KBM-7 (cell line): ENCODE measurements at places on chromosomes 7 and 10.

GRCh38 chr10:119445311-119445934 lies 97.1 kb downstream of the RGS10 start:
- peak; percentile 75 for DNase-seq

DNA sequence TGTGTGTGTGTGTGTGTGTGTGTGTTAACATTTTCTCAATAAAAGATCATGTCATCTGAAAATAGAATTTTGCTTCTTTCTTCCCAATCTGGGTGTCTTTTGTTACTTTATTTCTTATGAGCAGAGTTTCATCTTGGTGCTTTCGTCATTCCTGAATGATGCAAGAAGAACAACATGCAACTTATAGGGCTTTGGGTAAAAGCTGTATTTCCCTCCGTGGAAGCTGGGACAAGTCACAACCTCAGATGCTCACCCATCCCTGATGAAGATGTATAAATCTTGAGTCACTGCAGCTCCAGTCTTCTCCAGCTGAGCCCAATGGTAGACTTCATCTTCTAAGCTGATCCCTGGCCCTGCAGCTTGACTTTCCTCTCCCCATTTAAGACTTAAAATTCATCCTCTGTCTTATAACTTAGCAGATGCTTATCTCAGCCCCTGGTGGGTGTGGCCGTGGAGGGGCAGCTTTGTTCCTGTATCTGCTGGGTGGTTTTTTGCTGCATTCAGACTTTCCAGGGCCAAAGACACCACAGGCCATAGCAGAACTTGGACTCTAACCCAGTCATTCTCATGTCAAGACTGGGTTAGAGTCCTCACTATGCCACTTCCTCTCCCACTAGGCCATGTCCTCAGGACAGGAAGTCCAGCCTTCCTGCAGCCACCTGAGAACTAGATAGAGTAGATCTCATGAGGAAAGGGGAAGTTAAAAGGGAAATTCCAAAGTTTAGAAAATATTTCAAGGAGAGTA lies 356.4 kb downstream of the TNS3 start:
- peak; percentile 60 for DNase-seq

DNA sequence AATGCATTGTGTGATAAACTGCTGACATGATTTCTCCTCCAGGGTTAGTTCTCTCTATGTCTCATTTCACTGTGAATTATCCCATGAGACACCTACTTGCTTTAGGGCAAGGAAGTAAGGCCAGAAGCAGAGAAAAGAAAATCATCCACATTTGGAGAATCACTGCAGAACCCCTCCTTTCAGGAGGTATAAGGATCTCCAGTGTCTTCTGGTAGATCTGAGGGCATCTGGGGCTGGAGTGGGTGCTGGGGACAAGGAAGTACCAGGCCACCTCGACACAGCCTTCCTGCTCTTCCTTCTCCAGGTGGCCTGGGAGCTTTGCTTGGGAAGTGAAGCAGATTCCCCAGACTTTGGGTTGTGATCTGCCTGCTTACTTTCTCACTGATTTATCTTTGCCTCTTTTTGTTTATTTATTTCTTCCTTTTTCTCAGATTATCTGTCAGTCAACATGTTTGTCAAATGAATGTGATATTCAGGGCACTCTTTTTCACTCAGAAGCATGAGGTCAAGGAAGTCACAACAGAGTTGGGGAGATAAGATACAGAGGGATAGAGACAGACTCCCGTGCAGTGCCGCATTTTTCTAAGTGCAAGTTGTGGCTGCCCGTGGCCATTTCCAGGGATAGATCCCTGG lies 12.4 kb upstream of the CAMK2G start:
- no peak for DNase-seq

GRCh38 chr10:52965938-52966401 lies 193.4 kb upstream of the MBL2 start:
- peak; percentile 54 for DNase-seq

GRCh38 chr10:60951272-60951724 lies 7.3 kb upstream of the RHOBTB1 start:
- no peak for DNase-seq
